ENCODE measurements at places on chromosomes 4 and X.

DNA sequence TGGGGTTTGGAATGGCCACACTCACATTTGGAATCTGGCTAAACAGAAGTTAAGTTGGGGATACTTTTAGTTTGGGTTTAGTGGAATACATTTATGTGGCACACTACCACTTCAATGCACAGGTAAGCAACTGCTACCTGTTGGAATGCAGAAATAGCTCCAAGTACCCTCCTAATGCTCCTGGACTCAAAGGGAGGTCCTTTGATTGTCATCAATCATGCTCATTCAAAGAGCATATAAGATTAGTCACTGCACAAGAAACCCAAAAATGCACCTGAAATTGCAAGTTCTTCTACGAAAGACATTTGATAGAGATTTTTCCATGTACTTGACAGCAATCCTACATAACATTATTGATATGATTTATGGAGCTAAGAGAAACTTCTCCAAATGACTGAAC is 247.7 kb downstream of the ANKRD50 start:
- no peak for DNase-seq

DNA sequence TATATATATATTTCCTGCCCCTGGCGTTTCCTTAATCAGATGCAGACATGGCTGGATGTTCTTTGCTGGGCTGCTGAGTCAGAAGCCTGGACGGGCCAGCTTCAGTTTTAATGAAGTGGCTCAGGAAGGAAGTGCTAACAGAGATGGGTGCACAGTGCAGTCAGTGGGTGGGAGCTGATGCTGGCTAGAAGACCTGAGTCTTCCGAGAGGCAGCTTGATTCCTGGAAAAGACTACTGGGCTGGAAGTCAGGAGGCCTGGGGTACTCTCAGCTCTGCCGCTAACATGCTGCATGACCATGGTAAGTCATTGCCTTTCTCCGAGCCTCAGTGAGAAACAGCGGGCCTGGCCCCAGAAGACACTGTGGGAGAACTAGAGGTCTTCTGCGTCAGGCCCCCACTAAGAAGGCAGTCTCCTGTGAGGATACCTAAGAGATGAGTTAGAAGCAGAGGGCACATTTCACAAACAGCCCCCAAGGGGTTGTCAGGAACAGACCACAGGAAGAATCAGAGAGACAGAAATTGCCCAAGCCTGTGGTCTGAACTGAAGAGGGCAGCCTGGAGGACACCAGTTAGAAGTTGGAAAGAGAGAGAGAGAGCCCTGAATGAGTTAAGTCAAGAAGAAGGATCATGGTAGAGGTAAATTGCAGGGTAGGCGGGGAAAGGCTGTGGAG is 8.3 kb upstream of the CD40LG start:
- no peak for DNase-seq

DNA sequence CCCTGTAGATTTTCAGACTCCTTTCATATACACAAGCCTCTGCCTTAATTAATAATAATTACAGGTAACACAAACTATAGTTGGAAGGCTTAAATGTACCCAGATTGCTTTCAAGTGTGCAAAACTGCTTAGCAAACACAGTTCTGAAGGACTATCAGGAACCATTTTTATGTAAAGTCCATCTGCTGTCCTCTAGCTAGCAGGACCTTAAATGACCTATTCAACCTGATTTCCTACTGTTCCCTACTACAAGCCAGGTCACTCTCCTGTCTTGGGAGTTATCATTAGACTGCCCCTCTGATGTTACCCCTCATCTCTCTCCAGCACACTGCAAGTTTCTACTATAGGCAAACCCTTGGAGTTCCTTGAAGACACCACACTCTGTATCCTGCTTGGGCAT is 157.3 kb downstream of the GBA3 start:
- no peak for DNase-seq

DNA sequence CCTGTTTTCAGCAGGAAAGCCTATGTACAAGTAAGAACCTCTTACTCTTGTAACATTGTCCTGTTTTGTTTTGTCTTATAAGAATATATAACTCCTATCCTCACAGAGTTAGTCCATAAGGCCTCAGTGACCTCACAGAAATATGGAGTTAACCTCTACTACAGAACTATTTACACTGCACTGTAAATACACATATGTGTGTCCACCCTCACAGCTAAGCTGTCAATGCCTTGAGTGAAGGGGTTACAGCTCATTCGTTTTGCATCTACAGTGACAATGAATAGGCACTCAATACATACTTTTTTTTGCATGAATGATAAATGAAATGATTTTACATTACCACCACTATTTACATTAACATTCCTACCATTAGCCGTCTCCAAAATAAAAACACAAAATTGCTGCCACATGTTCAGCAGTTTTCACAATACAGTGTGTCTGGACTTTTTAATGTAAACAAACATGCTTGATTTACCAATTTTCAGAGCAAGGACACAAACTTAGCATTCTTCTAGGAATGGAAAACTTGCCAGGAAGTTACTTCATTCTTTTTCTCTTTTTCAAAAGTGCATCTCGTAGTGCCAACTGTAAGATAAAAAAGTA is 9.5 kb upstream of the NAAA start:
- DNase-seq = no peak

- DNase-seq = no peak
These were observed 8.1 kb upstream of the NAAA start for GRCh38 chr4:75948822-75949444.

- no peak for DNase-seq
These were observed 2139.0 kb downstream of the ARAP2 start for GRCh38 chr4:34105311-34105710.

DNA sequence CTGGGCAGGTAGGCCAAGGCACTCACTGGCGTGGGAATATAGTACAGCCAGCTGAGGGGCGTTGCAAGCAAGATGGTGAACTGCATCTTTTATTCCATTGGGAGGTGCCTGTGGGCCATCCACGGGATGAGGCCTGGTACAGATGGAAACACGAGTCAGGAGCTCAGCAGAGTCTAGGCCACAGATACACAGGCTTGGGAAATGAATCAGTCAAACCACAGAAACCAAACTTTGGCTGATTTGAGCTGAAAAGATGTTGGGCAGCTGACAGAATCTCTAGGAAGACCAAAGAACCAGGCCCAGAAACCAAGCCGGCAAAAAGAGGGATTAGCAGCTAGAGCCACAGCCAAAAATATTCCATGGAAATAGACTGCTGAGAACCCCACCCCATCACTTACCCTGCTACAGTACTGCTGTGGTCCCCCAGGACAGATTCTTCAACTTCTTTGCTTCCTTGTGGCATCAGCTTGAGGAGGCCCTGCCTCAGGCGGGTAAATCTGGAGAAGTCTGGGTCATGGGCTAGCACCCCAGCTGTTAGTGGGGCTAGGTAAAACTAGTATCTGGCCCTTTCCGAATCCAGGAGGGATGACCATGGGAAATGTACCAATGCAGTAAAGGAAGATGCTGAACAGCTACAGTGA is 75.4 kb downstream of the TMEM131L start:
- DNase-seq = no peak

DNA sequence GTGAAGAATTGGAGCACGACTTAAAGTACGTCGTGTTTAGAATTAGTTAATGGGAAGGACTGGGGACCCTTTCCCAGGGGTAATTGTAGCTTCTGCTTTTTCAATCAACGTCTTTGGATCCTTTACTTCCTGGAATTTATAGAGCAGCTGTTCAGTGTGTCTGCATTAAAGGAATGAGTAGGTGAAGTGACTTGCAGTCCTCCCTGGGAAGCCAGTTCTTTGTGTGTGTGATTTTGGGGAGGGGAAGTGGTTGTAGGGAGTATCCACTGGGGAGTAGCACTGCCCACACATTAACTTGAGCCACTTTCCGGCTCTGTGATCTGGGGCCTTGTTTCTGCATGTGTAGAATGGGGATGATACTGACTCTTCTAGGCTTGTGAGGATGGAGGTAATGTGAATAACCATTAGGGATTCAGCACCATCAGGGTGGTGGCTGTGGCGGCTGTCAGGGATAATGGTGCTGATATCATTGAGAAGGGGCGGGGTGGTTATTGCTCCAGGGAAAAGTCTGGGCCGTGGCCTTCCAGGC is 54.7 kb downstream of the TMEM131L start:
- no peak for DNase-seq

- no peak for DNase-seq
These were observed 31.8 kb downstream of the PRRG1 start for GRCh38 chrX:37380924-37381323.

- DNase-seq = no peak
These were observed 160.2 kb upstream of the KLF3 start for GRCh38 chr4:38503689-38504395.

DNA sequence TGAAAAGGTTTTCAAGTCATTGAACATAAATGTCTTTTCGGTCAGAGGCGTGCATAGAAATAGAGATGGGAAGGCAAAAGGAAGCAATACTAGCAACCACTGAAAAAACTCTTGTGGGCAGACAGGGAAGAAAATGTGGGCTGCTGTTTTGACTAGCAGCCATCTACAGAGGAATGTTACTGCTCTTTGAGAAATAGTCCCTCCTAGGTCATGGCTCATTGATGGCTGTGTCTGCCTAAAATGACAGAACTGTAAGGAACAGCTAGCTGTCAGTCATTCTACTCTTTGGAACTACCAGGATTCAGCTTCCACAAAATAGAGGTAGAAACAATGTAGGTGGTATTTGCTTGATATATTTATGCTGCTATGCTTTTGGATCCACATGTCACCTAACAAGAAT is 26.9 kb upstream of the TMPRSS11B start:
- no peak for DNase-seq

- no peak for DNase-seq
These were observed 19.0 kb downstream of the FHL1 start for GRCh38 chrX:136166221-136166855.
